Thymus (tissue), 14 donors: ENCODE measurements at places on chromosomes 13 and 19. TPM values are rescaled to one million over a fixed set of nuclear protein-coding genes. Genes with fewer than 3 reads are reported as not detected.

Gene SHKBP1
- 33.1 TPM for total RNA-seq

Gene RB1
- total RNA-seq = 52.3 TPM

Gene CRTC1
- total RNA-seq = 1.2 TPM

Gene SIGLEC7
- 2.0 TPM for total RNA-seq

Gene CAPNS1
- total RNA-seq = 254 TPM

Gene DCT
- 0.90 TPM for total RNA-seq
